OCI-M1 (cell line): ENCODE measurements at places on chromosomes 1 and 21.

GRCh38 chr1:1014799-1015681, 1.7 kb downstream of the ISG15 start:
- DNase-seq, result peak; percentile 43

DNA sequence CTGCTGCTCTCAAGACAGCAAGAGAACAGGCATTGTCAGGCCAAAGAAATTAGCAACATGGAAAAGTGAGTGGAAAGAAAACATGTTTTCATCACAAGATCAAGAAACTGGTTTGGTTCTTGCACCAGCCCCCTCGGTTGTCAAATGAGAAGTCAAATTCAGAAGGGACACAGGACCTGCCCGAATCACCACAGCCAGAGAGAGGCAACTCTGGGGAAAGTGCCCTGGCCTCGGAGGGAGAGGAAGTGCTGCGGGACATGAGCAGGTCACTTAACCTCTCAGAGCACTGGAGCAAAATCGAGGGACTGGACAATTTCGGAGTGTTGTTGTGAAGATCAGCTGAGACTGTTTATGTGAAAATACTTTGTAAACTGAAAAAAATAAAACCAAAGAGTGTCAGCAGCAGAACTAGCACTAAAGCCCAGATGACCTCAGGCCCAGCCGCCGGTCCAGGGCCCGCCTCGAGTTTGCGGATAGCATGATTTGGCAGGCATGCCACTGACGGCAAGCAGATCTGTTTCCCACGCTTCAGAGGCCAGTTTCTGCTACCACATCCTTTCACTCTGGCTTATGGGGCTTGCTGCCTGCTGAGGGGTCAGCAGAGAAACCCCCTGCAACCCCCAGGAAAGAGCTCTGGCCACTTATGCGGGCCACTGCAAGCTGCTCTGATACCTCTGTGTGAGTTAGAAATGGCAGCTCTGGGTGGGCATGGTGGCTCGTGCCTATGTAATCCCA, 32.1 kb downstream of the CD247 start:
- DNase-seq, result no peak

DNA sequence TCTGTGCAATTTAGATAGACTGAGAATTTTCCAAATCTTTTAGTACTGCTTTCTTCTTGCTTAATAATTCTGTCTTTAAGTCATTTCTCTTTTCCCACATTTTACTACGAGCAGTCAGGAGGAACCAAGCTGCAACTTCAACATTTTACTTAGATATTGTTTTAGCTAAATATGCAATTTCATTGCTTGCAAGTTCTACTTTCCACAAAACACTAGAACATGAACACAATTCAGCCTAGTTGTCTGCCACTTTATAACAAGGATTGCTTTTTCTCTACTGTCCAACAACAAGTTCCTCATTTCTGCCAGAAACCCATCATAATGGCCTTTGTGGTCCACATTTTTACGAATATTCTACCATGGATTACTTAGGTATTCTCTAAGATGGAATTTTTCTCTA, 36.6 kb downstream of the SORT1 start:
- DNase-seq, result no peak

DNA sequence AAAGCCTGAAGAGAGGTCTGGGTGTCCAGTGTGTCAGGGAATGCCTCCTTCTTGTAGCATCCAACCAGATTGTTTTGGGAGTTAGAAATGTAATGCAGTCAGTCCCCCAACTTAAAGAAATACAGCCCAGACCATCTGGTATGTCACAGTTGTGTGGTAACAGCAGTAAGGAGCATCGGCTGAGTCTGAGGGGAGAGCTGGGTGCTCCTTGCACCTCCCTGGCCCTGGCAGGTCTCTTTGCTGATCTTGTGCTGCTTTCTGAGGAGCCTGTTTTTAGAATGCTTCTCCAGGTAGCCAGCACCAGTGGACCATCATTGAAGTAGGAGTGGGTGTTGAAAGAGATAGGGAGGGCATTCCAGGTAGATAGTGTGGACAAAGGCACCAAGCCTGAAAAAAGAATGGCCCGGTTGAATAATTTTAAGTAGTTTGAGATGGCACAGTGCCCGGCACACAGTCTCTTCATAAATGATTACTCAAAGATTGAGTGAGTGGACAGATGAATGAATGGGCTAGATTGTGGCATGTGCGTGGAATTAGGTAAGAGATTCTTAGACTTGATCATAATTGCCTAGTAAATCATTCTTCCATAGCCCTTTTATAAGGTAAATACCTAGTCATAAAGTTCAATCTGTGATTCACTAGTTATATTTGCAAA, 46.5 kb downstream of the LAMC1 start:
- DNase-seq, result no peak

- DNase-seq, result no peak
Observed at GRCh38 chr1:175675017-175675416, 68.4 kb downstream of the TNR start.

GRCh38 chr1:201614262-201615015, 75.5 kb downstream of the NAV1 start:
- DNase-seq, result peak; percentile 47

DNA sequence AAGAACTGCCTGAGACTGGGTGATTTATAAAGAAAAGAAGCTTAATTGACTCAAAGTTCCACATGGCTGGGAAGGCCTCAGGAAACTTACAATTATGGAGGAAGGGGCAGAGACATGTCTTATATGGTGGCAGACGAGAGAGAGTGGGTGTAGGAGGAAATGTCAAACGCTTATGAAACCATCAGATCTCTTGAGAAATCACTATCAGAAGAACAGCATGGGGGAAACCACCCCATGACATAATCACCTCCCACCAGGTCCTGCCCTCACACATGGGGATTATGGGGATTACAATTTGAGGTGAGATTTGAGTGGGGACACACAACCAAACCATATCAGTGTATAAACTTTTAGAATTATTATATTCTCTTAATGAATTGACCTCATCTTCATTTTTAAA, 335.9 kb upstream of the DPYD start:
- DNase-seq, result no peak

GRCh38 chr1:150065184-150065871, 2.2 kb upstream of the VPS45 start:
- DNase-seq, result peak; percentile 62

GRCh38 chr1:65214340-65215027, 66.5 kb downstream of the AK4 start:
- DNase-seq, result no peak
